ENCODE measurements at places on chromosomes 2 and 18.

GRCh38 chr18:46471809-46472498 is 185.1 kb downstream of the LOXHD1 start:
- DNase-seq, result no peak

GRCh38 chr18:10421859-10422258 is 32.6 kb upstream of the APCDD1 start:
- peak; percentile 48 for DNase-seq

DNA sequence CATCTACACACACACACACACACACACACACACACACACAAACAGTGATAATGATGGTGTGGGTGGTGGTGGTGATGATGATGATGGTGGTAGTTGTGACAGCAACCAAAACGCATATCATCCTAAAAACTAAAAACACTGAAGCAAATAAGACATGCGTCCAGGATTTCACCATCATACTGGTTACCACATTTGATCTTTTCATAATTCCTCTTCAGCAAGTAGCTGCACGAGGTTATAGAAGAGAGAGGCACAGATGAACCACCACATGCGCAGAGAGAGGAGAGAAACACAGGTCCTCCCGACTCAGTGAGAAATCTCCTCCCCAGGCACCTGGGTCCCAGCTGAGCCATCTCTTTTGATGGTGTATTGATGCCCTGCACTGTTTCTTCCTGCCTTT is 393.3 kb downstream of the METTL4 start:
- no peak for DNase-seq

DNA sequence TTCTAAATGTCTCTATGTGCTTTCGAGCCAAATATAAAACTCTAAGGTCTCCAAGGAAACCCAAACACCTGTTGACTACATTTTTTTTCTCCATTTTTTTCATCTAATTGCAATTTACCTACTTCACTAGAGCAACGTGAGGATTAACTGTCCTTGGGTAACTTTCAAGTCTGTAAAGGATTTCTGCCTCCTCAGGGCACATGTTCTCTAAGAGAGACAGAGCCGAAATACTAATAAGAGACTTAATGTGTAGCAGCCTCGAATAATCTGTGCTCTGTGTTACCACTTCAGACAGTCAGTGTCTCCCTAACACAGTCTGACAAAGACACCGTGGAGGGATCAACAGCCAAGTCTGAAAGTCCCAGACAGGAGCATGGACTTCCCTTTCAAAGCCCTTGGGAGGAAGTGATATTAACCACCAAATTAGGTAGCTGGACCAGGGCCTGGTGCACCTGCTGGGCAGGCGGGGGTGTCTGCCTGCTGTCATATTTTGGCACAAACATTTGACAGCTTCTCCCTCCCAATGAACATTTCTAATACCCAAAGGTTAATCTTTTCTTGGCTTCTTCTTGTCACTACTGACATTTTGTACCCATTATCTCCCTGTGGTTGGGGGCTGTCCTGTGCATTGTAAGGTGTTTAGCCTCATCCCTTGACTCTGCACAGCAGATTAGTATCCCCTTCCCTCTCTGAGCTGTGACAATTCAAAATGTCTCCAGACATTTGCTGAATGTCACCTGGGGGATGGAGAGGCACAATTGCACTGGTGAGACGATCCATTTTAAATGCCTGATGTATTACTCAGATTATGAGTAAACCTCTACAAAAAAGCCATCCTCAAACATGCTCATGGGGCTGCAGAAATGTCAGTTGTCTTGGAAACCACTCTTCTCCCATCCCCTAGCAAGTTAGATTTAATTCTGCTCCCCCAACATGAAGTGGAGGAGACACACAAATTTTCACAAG is 45.7 kb upstream of the LYPD1 start:
- no peak for DNase-seq

GRCh38 chr2:240205348-240205747 is 64.9 kb upstream of the OTOS start:
- DNase-seq, result peak; percentile 8

DNA sequence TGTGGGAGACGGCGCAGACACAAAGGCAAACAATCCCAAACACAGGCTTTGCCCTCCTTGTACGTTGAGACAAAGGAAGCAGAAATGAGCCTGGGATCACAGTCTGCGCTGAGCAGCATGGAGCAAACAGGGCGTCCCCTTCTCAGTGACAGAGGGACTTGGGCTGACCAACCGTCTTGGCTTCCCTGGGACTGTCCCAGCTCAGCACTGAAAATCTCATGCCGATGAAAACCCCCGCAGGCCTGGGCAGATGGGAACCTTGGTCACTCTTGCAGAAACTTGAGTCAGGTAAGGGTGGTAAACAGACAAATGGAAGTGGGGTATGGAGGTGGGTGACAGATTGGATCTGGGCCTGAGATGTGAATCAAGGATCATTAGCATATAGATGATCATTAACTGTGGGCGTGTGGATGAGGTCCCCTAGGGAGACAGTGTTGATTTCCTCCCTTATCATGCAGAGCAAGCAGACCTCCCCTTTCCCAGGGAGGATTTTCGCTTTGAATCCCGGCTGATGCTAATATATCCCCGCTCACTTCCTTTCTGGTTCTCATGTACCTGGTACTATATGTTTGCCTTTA is 19.1 kb upstream of the SH3BP4 start:
- DNase-seq, result no peak

DNA sequence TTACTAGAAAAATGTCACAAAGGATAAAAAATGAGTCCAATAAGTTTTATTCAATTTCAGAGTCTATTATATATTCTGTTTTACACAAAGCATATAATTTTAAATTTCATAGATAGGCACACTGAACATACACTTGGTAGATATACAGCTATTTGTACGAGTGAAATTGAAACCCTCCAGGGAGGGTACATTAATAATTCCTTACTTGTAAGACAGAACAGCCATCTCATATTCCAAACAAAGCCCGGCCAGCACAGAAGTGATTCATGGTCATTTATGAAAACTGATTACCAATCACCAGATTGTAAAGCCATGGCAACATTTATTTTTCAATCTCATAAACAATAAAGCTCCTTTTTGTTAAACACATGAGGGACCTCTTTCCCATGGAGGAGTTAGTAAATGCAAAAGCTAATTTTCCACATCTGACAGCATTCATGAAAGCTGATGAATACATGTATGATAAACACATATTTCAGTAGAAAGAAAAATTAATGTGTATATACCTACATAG is 190.6 kb downstream of the TDRD15 start:
- DNase-seq, result no peak

- DNase-seq, result peak; percentile 88
Observed at GRCh38 chr2:188978291-188979081, 4.3 kb downstream of the COL3A1 start.

DNA sequence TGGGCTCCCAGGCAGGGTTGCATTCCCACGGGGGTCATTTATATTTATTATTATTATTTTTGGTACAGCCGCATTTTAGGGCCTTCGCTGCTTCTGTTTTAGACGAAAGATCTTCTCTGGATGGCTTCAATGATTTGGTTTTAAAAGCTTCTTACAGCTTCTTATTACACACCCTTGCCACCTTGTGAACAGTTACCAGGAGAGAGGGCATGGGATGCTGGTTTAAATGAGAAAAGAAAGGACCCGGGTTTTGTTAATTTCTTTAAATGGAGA is 1.7 kb downstream of the SH3RF3 start:
- no peak for DNase-seq

GRCh38 chr2:239966029-239966852 is 58.9 kb downstream of the NDUFA10 start:
- DNase-seq, result no peak

GRCh38 chr2:71206271-71206670 is 20.6 kb downstream of the PAIP2B start:
- no peak for DNase-seq

DNA sequence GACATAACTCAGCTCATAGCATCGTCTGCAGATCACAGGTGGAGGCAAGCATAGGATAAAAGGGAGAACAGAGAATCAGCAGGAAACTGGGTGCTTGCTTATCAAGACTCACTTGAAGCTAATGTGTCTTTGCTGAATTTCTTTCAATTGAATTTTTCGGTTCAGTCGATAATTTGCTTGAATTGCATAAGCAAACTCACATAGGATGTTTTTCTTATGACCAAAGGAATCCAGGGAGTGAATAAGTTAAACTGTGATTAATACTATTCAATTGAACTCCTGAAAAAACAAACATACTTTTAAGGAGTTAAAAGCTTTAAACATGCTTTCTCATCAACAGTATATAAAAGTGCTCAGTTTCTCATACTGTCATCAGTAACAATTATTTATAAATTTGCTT is 707.1 kb upstream of the ACVR2A start:
- no peak for DNase-seq

DNA sequence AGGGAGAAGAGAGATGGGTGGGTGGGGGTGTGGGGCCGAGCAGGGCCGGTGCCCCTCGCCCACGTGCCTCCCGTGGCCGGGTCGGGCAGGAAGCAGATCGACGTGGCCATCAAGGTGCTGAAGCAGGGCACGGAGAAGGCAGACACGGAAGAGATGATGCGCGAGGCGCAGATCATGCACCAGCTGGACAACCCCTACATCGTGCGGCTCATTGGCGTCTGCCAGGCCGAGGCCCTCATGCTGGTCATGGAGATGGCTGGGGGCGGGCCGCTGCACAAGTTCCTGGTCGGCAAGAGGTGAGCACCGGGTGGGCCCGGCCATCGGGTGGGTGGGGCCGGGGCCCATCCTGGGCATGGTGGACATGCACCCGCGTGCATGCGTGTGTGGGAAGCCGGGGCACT is 21.8 kb downstream of the ZAP70 start:
- DNase-seq, result no peak

DNA sequence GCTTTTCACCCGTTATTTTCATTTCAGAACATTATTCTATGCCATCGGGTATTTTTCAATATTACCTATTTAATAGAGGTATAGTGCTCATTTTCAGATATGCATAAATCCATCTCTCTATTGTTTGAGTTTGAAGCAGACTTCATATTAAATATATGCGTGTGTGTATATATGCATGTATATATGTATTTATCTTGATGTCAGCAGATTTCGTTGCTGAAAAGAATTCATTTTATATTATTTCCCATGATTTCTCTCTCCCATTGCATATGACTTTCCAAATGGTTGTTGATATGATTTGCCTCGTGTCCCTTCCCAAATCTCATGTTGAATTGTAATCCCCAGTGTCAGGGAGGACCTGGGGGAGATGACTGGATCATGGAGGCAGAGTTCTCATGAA is 28.6 kb upstream of the COPS8 start:
- no peak for DNase-seq

DNA sequence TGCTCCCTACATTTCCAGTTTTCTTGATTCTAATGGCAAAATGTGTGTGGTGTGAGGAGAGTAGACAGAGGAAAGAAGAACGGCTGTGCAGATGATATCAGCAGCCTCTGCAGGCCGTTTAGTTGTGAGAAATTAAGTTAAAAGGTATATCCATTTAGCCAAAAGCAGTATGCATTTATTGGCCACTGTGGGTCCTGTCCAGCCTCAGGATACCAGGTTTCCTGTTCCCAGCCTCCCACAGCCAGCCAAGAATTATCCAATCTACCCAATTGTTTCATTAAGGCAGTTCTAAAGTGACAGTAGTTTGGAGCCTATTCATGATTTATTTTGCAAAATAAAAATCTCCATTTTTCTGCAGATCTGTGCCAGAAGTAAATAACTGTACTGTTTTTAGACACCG is 107.5 kb downstream of the TMEM18 start:
- no peak for DNase-seq

DNA sequence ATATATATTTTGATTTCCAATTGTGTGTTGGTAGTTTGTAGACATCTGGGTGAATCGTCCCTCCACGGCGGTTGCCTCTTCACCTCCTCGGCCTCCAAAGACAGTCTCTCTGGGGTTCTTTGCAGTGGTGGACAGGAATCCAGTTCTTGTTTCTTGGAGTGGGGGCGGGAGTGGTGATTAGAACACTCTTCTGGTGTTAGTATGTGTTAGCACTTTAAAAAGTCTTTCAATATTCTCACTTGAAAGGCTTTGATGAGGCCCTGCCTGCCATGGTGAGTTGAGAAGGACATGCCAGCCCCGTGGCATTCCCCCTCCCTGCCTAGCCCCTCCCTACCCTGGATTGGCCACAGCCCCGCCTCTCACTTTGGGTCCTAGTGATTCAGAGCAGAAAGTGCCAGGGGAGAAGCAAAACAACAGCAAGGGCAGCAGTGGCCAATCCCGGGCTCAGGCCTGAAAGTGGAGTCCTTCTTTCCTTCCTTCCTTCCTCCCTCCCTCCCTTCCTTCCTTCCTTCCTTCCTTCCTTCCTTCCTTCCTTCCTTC is 316.8 kb upstream of the HS6ST1 start:
- no peak for DNase-seq

DNA sequence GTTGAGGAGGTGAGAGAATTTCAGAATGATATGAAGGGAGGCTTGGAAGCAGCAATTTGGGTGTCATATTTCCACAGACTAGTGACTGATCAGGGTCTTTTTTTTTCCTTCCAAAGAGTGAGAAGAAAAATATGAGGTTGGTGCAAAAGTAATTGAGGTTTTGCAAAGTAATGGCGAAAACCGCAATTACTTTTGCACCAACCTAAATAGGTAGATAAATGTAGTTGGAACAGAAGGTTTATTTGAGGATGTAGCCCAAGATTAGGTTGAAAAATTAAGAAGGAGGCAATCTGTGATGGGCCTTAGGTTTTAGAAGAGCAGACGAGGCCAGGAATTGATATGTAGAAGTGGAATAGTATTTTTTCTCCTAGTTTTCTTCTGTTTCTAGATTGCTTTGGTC is 7.8 kb upstream of the LTBP1 start:
- no peak for DNase-seq

- no peak for DNase-seq
Observed at GRCh38 chr2:149063177-149063576, 24.7 kb downstream of the LYPD6B start.

DNA sequence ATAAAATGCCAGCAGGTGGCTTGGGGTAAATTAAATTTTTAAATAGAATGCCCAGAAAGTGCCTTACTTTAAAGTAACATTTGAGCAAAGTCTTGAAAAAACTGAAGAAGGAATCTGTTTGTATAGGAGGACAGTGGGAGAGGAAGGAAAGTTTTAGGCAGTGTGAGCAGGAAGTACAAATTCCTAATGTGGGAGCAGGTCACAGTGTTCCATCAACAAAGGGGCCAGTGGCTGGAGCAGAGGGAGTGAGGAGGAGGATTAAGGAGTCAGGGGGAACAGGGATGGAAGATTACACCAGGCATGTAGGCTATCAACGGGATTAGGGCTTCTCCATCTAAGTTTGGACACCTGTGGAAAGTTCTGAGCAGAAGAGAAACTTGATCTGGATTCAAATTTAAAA is 439.2 kb upstream of the REG3G start:
- no peak for DNase-seq

GRCh38 chr2:27690052-27690451 is 26.4 kb downstream of the SLC4A1AP start:
- no peak for DNase-seq
